ENCODE measurements at places on chromosomes 1 and 21.

- no peak for DNase-seq
These were observed 158.8 kb downstream of the KAZN start for GRCh38 chr1:14757286-14757625.

DNA sequence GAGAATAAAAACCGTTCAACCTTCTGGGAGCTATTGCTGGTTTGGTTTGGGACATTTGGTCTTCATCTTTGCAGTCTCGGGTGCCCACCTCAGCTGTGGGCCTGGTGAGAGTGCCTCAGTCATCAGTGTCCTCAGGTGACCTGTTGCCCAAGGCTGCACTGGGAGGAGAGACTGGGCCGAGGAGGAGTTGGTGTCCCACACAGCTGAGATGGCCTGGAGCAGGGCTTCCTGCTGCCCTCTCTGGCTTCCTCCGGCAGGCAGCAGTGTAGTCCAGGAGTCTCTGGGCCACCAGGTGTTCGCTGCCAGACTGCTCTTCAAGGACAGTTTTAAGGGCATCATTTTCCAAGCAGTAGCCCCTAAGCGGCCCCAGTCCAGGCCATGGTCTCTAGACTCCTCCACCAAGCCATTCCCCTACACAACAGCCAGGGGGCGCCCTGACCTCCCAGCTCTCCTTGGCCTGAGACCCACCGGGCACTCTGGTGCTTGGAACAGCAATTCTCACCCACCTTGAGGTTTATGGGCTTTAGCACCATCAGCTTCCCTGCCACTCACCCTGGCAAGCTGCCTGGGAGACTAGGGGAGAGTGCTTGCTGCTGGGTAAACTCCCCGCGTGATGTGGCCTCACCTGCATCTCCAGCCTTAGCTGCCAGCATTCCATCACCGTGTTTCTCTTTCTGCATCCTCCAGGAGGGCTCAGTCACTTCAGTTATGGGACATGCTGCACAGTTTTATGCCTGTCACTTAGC lies 9.1 kb upstream of the SYTL1 start:
- no peak for DNase-seq

GRCh38 chr1:180614730-180615129 lies 17.1 kb upstream of the XPR1 start:
- DNase-seq = no peak

DNA sequence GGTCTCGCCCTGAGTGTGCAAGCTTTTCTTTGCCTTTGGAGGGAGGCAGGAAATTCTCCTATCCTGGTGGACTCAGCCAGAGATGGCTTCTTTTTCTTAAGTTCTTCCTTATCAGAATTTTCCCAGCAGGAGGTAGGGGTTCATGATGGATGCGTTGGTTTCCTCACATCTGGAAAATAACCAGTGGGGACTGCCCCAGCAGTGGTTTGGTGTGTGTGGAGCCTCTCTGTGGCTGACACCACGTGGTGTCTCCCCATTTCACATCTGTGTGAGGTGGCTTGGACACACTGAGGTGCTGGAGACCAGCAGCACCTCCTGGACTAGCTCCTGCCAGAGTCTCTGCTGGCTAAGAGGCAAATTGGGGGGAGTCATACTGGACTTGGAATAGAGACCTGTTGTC lies 32.6 kb downstream of the B3GALT5 start:
- DNase-seq = no peak

GRCh38 chr1:229141689-229142377 lies 129.1 kb upstream of the RAB4A start:
- no peak for DNase-seq

- DNase-seq = no peak
These were observed 119.1 kb upstream of the C1orf174 start for GRCh38 chr1:4019147-4019521.

- no peak for DNase-seq
These were observed 352.5 kb upstream of the VAMP3 start for GRCh38 chr1:7418442-7419080.

DNA sequence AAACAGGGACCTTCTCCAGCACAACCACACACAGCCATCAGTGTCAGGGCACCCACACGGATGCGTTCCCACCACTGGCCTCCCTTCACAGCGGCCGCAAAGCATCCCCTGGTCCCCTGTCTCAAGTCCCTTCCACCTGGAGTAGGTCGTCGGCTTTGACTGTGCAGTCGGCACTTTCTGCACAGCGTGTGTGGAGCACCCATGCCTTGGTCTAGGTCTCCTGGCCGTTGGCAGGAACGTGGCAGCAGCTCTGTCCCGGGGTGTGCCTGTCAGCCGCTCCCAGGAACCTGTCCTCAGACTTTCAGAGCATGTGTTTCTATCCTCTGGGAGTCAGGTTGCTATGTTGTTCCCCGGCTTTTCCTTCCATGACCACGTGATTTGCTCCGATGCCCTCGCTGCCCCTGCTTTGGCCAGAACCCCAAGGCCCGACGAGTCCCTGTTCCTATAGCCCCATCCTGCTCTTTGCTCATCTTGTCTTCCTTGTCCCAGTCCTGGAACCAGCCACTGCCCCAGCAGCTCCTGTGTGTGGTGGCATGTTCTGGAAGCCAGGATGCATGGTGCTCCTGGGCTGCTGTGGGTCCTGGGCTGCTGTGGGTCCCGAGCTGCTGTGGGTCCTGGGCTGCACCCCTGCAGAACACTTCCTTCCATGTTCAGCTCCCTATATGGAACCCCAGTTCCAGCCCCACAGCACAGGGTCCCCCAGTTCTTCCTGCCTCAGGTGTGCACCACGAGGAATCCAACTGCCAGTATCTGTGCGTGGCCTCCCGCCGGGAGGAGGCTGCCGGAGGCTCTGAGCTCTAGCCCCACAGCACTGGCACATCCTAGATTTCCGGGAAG lies 84.2 kb upstream of the COL6A1 start:
- no peak for DNase-seq

GRCh38 chr1:116904791-116905320 lies 4.9 kb upstream of the PTGFRN start:
- no peak for DNase-seq
